T-cell (primary cell): ENCODE measurements at places on chromosomes 3 and 15.
A peak's percentile ranks its signal among the peaks of the same experiment; 100 is the strongest.

GRCh38 chr3:23105048-23105447 lies 98.1 kb upstream of the UBE2E2 start:
- DNase-seq = no peak

DNA sequence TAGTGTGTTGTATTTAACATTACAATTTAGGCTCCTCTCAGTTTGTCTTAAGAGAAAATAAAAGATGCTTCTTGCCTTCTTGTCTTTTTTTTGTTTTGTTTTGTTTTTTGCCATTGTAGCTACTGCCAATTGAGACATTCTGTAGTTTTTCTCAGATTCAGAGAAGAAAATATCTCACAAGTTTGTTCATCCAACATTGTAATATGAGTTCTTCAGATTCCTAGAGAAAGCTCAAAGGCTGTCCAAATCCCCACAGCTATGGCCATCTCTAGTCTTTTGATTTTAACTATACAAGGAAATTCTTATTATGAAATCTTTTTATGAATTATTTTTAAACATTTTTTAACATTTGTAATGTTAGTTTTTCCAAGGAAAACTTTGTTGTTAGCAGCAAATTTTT lies 264.7 kb downstream of the RBMS3 start:
- no peak for DNase-seq

DNA sequence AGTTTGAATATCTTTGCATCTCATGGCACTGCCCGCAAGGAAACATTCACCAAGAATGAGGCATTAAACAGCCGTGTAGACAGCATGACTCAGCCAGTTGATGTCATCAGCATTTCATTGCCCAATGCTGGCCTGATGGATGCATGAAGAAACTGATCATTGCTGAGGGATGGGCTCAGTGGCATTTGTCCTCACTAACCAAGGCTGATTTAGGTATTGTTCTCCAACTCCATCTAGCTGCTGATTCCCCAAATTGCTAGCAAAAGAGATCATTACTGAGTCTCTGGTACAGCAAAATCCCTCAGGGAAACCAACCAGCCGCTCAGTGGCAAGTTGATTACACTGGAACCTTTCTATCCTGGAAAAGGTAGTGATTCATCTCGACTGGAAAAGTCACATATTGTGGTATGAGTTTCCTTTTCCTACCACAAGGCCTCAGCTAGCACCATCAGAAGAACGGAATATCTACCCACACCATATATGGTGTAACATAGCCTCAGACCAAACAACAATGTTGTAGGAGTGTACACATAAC lies 186.5 kb upstream of the GAP43 start:
- no peak for DNase-seq

DNA sequence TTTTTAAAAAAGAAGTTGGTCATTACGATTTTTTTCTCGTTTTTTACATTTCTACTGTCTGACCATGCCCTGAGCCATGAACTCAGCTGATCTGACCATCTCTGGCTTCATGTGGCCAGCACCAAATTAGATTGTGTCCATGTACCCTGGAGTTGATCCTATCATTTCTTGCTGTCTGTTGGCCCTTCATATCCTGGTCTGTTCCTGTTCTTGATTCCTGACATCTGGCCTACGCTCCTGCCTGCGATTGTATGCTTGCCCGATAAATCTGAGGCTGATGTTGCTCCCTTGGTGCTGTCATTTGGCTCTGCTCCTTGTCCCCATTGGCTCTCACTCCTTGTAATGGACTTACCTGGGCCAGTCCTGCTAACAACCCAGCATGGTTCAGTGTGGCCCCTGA lies 89.8 kb upstream of the IGSF10 start:
- DNase-seq = no peak

GRCh38 chr3:106277731-106278130 lies 408.9 kb upstream of the CBLB start:
- no peak for DNase-seq

DNA sequence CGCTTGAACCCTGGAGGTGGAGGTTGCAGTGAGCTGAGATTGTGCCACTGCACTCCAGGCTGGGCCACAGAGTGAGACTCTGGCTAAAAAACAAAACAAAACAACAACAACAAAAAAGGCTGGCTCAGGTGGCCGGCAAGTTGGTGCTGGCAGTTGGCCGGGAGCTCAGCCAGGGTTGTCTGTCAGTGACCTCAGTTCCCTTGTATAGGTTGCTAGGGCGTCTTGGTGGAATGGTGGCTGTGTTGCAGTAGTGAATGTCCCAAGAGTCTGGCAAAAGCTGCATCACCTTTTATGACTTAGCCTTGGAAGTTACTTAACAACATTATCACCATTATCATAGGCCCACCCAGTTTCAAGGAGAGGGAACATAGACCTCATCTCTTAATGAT lies 40.6 kb downstream of the ASB7 start:
- DNase-seq = no peak

- DNase-seq = no peak
Observed at GRCh38 chr3:171971919-171972514, 67.4 kb upstream of the FNDC3B start.

GRCh38 chr3:11689749-11690148 lies 46.0 kb upstream of the VGLL4 start:
- DNase-seq = no peak

GRCh38 chr3:129003578-129004112 lies 2.5 kb downstream of the EFCC1 start:
- peak; percentile 61 for DNase-seq

- DNase-seq = peak; percentile 24
Observed at GRCh38 chr15:28885630-28886430, at the start of gene APBA2. Gene APBA2, plus strand, starts transcription at chr15:28885974. Its CDS starts 167,911 bp downstream, at chr15:29053885.

DNA sequence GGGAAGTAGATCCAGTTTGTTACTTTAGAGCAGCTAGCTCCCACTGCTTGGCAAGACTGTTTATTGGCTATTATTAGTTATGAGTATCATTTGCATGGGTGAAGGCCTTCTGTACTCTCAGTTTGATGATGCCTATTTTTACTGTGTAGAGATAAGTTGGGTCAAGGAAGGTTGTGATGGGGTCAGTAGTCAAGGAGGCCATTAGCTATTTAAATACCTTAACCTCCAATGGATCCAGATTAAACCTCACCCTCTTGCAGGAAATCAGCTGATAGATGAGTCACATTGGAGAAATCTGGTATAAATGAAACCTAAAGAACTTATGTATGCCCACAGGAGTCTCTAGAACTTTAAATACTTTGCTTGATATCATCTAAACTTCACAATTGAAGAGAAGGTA lies 45.0 kb downstream of the THBS1 start:
- no peak for DNase-seq

- no peak for DNase-seq
Observed at GRCh38 chr15:67931861-67932260, 92.0 kb upstream of the RNU6-1 start.

DNA sequence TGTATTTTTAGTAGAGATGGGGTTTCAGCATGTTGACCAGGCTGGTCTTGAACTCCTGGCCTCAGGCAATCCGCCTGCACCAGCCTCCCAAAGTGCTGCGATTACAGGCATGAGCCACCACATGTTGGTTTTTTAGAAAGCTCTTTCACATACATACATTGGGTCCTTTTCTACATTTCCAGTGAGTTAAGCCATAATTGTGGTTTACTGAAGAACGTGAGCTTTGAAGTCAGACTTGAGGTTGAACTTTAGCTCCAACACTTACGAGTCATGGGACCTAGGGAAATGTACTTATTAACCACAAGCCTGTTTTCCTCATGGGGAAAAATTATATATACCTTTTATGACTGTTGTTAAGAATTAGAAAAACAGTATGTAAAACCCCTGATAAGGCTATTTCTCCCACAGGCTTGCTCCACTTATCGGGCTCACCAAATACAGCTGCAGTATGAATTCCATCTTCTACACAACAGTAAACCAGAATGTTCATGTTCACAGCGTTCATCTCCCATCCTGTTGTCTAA lies 39.0 kb downstream of the GPR160 start:
- DNase-seq = no peak

GRCh38 chr3:62293051-62293780 lies 80.1 kb downstream of the FEZF2 start:
- DNase-seq = no peak

DNA sequence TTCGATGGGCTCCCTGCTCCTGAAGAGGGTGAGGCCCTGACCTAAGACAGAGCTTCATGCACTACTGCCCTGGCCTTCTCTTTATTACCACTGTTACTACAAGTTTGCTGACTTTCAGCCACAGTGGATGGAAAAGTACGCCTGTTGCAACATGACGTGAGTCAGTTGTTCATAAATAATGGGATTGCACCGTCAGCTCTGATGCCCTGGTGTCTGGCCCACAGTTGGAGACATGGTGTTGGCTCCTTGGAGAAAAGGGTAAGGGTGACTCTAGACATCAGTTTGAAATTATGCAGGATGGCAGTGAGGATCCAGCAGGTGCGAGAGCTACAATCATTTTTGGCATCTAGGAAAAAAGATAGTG lies 5.5 kb downstream of the PAQR5 start:
- DNase-seq = no peak

- DNase-seq = no peak
Observed at GRCh38 chr3:185316740-185317412, 46.1 kb upstream of the MAP3K13 start.

DNA sequence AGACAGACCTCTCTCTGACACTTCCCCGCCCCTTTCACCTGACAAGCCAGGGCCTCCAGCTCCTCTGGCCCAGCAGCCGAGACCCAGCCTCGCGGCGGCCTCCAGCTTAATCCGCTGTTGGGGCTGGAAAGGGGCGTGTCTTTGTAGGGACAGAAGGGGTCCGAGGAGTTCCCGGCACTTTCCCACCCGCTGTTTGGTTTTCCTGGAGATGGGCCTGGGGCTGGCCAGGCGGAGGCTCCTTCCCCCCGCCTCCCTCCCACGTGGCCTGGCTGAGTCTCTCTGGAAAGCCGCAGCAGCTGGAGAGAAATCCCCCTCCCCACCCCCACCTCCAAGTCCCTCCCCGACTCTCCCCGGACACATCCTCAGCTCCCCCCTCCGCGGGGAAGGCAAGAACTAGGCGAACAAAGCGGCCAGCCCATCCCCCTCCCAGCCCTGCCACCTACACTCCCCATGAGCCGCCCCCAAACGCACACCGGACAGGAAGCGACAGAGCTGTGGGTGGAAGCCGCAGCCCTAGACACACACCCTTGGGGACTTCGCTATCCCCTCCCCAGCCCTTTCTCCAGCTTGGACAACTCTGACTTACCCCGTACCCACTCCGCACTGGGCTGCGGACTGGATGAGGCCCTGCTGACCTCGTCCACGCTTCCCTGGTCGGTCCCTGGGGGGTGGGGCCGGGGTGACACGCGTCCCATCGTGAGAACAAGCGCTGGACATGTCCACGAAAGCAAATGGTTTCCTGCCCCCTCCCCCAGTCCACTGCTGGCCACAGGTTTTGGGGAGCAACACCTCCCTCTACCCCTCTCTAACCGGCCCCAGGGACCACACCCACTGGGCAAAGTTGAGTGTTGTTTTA lies 1.2 kb downstream of the IGDCC4 start:
- no peak for DNase-seq

DNA sequence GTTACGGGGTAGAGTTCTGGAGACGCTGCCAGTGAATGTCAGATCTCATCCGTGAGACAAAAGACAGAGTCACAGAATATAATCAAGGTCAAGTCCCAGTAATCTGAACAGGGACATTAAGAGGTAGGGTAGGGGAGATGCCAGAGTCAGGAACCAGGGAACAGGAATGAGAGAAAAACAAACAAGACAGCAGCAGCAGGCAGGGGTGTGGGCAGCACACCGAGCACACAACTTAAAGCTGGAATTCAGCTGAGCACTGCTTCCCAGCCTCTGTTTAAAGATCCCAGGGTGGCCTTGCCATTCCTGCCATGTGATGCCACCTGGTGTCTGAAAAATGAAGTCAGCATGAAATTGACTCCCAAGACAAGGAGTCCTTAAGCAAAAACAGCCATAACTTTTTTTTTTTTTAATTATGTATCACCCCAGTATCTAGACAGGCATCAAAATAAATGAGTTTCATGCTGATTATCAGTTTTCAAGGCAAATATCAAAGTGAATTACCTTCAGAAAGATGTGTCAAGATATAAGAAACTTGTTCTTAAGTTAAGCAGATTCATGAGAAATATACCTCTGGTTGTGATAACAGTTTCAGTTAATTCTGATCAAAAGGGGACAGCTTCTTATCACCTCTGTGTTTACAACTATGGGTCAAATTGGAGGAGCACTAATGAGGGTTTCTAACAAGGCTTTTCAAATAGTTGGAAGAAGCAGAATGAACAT lies 203.7 kb downstream of the SLC9A9 start:
- no peak for DNase-seq

- DNase-seq = no peak
Observed at GRCh38 chr3:108437439-108437838, 73.0 kb downstream of the MYH15 start.

DNA sequence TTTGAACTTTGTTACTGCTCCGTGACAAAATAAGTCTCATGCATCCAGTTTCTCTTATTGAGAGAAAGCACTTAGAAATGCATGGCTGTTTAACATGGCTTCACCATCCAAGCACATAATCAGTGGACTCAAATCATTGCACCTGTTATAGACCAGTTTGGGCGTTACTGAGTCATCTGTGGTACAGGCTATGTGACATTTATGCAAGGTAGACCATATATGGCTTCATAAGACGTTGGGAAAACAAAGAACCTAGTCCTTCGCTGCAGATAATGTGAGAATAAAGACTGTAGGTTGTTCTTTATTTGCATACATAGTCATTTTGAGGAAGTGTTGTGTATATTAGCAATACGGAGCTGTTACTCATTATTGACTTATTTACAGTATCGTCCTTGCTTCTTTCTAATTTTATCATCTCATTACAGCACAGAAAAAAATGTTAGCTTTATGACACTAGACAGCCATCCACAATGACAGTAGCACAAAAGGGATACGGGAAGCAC lies 374.7 kb downstream of the IL5RA start:
- no peak for DNase-seq

- no peak for DNase-seq
Observed at GRCh38 chr3:70556056-70556455, 243.6 kb upstream of the MDFIC2 start.

- DNase-seq = no peak
Observed at GRCh38 chr3:120983321-120983665, 75.3 kb downstream of the STXBP5L start.

GRCh38 chr15:76467136-76467535 lies 130.6 kb downstream of the ISL2 start:
- DNase-seq = no peak

DNA sequence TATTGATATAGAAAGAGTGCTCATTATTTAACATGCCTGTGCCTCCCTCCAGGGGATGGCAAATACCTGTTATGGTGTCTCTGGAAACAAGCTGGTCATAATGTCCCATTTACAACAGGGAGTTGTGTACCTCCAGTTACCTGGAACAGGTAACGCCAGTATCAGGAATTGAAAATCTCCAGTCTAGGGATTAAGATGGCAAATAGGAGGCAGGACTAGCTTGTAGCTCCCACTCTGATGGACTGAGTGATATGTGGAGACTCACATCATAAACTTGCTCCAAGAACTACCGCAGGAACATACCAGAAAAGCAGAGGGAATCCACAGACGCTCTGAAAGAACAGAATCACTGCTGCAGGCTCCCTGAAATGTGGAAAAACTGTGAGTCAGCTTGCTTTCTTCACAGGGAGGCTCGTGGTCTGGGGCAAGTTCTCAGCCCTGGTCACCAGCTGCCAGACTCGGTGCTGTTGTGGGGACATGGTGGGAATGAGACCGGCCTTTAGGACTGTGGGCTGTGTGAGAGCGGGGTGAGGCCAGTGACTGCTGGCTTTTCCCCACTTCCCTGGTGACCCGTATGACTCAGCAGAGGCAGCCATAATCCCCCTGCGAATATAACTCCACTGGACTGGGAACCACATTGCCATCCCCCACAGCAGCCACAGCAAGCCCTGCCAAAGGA lies 97.4 kb downstream of the KCNAB1 start:
- no peak for DNase-seq

GRCh38 chr3:57756528-57757401 lies 656 bp downstream of the SLMAP start:
- DNase-seq = no peak
